Naive thymus-derived CD8-positive, alpha-beta T cell (primary cell): ENCODE measurements at places on chromosomes 5 and 9. TPM values are rescaled to one million over a fixed set of nuclear protein-coding genes. Genes with fewer than 3 reads are reported as not detected.

DNA sequence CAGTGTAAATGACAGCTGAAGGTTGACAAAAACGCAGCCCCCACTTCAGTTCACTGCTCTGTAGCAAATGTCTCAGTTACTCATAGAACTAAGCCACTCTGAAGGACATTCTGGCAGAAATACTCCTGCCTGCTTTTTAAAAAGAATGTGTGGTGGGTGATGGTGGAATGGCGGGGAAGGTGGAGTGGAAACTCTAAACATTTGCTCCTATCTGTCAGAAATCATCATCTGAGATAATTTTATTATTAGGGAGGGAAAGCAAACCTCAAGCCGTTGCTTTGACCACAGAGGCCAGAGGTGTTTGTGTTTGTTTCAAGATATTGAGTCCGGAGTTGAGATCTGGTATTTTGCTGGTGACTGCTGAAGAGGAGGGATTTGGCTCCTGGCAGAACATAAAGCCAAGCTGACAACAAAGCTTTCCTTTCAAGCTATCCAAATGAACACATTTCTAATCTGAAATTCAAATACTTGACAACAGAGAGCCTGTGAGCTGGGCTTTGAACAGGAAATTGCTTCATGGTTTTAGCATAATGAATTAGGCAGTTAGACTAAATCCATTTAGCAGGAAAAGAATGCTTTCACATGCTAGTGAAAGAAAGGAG is 362.7 kb downstream of the CSNK1G3 start:
- no peak for DNase-seq

- peak; percentile 15 for DNase-seq
These were observed at the start of gene VAV2 for GRCh38 chr9:133991964-133992779. VAV2 (minus strand) TSS chr9:133992324; CDS start chr9:133992278, 46 bp downstream.

GRCh38 chr9:129377931-129378661 is 200.0 kb upstream of the IER5L start:
- no peak for DNase-seq

DNA sequence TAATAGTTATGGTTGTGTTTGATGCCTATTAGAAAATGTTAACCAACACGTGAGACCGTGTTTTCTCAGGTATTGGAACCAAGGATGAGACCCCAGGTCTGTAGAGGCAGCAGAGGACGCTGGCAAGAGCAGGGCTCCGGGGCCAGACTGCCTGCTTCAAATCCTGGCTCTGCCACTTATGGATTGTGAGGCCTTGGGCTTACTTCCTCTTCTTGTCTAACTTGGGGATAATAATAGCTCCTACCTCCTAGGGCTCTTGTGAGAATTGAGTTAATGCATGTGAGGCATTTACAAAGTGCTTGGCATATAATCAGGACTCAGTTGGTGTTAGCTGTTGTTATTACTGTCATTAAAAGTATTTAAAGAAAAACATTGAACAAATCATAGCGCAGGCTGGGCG is 85.5 kb upstream of the PITX1 start:
- DNase-seq = no peak

DNA sequence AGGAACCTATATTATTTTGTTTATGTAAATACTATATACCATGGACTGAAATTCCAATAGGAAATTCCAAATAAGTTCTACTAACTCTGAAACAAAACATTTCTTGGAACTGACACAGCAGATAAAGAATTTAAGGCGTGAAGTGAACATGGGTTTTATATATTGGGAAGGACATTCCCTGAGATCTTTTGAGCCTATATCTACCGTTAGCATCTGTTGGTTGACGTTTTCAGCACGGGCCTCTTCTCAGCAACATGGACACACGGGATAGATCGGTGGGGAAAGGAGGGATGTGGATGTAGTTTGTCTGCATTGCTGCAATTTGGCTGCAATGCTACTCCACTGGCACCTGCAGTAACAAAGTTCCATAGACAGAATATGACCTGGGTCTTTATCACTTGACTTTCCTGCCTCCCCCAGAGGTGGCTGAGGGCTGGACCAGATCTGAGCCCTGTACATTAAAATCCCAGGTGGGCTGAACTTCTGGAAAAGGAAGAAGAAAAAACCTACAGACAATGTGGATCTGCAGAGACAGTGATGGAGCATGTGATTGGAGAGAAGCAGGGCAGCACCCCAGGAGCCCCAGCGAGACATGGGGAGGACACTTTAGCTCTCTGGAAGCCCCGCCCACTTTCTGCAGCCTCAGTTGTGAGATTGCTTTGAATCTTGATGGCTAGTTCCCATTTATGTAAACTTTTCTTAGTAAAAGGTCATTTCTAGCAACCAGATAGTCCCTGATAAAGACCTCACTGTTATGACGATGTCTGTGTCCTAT is 91.2 kb upstream of the CPEB4 start:
- no peak for DNase-seq

DNA sequence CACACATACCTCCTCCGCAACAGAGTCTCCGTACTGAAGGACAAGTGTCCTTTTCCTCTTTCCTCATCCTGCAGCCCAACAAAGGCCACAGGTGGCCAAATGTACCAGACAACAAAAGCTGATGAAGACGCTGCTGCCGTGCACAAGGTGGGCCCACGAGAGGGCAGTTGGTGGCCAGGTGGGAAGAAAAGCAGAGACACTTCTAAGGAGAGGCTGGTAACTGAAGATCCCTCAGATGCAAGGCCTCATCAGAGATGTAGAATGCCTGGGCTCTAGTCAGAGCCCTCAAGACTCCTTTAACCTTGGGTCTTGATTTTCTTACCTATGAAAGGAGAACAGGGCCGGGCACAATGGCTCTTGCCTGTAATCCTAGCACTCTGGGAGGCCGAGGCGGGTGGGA is 75.7 kb downstream of the NRG2 start:
- no peak for DNase-seq

DNA sequence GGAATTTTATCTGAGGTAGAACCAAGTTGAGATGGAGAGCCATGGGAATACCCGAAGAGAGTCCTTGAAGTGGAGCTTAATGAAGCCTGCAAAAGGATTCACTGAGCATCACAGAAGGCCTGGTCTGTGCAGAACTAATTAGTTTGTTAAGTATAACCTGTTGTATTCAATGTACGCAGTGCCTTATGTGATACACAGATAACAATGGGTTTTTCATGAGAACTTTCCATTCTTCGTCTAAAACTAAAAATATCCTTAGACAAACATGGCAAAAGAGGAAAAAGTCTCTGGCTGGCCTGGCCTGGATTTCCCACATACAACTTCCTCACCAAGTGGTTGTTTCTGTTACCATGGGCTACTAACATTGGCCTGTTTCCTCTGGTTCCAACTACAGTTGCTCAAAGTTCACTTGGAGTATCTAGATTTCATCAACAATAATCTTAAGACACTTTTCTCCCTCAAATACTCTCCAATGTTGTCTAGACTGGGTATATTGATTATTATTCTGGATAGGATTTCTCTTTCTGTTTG is 237.6 kb upstream of the ZNF462 start:
- no peak for DNase-seq

- DNase-seq = no peak
These were observed 124.2 kb upstream of the TNPO1 start for GRCh38 chr5:72692231-72692637.

GRCh38 chr9:107557236-107557990 is 67.8 kb upstream of the KLF4 start:
- DNase-seq = no peak

DNA sequence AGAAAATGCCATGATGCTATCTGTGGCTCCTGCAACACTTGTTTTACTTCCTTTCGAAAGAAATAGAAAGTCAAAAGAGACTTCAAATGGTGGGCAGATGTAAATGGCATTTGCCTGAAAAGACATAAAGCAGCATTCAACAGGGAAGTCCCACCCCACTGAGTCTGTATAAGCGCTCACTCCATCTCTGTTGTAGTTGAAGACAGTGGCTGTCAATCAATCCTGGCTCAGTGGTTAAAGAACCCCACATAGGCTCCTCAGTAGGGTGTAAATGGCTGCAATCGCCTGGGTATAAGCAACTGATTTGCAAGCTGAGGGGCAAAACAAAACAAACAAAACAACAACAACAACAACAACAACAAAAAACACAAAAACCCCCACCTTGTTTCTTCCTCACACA is 158.7 kb downstream of the EFNA5 start:
- no peak for DNase-seq

The CCNO gene
- not detected for total RNA-seq

- DNase-seq = no peak
These were observed 1033.4 kb downstream of the TLE4 start for GRCh38 chr9:80605129-80605528.

GRCh38 chr9:34169125-34169524 is 9.7 kb upstream of the UBAP1 start:
- no peak for DNase-seq

The TMEM252 gene
- total RNA-seq = not detected

DNA sequence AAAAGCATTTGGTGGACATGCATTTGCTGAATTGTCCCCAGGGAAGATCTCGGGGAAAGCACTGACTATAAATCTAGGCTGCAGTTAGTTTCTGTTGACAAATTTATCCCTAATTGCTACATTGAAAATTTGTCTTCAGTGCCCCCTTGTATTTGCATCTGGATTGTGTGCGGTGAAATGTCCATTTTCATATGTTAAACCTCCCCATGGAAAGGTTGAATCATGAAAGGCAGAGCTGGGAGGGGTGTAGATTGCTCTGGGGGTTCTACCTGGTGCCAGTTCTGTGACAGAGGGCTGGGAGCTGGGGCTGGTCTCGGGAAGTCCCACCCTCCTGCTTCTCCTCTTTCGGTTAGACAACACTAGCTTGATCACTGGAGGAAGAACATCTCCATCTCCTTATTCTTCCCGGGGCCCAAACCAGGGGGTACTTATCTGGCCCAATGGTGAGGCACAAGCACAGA is 101.9 kb downstream of the GADD45G start:
- DNase-seq = no peak

DNA sequence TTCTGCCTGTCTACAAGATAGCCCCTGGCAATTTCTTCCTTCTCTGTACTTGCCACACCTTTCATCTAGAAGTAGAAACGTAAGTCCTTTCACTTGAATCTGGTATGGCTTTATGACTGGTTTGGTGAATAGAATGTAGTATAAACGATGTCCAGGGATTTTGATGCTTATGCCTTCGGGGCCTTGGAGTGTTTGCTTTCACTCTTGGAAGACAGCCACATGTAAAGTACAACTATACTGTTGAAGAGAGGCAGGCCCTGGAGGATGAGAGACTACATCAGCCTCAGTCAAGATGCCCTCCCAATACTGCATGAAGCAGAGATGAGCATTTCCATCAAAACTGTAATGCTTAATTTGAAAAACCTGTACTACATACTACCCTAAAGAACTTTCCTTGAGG is 553.8 kb upstream of the C9orf72 start:
- no peak for DNase-seq

GRCh38 chr9:100581661-100582060 is 3.8 kb downstream of the CAVIN4 start:
- DNase-seq = no peak

GRCh38 chr9:127870887-127871286 is 6.6 kb downstream of the AK1 start:
- no peak for DNase-seq

GRCh38 chr9:97954550-97954989 is 16.6 kb upstream of the HEMGN start:
- peak; percentile 52 for DNase-seq

GRCh38 chr5:91486638-91487037 is 103.5 kb upstream of the ARRDC3 start:
- no peak for DNase-seq

GRCh38 chr5:178193251-178193809 is 6.2 kb upstream of the GMCL2 start:
- DNase-seq = no peak

- DNase-seq = no peak
These were observed 24.1 kb downstream of the UBE2QL1 start for GRCh38 chr5:6472792-6473191.

DNA sequence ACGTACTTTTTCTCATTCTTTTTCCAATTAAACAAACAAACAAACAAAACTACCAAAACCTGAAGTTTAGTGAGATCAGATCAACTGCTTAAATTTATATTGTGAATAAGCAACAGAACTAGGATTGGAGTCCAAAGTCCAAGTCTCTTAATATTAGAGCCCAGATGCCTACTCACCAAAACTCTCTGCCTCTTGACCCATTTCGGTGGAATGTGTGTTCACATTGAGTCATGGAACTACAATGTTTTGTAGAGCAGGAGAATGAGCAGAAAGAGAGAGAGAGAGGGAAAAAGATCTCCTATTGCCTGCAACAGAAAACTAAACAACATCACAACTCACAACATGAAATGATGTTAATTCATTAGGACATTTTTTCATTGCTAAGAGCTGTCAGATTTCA is 751.1 kb downstream of the TLR4 start:
- no peak for DNase-seq

GRCh38 chr9:76166526-76166925 is 227.7 kb downstream of the RFK start:
- no peak for DNase-seq

The SPATA6L gene
- total RNA-seq = 5.2 TPM

- no peak for DNase-seq
These were observed 91.5 kb downstream of the ADAMTS6 start for GRCh38 chr5:65390208-65390607.

The FOXD4L4 gene
- total RNA-seq = 0.44 TPM

DNA sequence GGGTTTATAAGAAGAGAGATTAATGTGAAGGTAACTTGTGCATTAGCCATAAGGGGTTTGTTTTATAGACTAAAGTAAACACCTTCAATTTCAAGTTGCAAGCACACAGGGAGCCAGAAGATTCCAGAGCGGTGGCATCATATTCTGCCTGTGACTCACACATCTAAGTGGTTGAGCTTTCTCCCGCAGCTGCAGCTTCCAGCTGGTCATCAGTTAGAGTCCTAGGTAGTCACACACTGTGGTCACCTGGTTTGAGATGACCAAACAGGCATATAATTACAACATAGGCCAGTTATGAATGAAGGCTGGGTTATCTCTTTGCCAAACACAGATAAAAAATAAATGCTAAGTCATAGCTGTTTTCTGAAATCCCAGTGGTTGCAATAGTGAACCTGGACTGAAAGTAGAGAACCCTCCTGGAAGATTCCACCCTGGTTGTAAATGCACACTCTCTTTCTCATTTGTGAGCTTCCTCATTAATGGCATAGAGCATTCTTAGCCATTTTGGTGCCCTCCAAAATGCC is 171.3 kb downstream of the GDNF start:
- DNase-seq = no peak

The LHX6 gene
- total RNA-seq = not detected

The ADAMTS2 gene
- not detected for total RNA-seq

DNA sequence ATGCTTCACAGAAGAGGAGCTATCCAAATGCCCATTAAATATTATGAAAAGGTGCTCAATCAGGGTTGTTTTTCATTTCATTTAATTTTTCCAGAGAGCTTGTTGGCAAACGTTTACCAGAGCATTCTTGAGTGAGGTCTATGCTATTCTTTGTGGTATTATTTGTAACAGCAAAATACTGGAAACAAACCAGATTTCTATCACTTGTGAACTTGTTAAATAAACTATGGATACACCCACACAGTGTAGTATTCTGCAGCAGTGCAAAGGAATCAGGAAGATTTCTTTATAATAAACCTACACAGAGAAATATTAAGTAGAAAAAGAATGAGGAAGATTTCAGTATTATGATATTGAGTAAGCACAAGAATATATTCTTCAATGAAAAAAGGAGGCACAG is 15.0 kb upstream of the SLC1A1 start:
- DNase-seq = no peak

GRCh38 chr5:36657563-36657995 is 51.2 kb downstream of the SLC1A3 start:
- DNase-seq = no peak
